ENCODE measurements at places on chromosomes 1 and 21.

DNA sequence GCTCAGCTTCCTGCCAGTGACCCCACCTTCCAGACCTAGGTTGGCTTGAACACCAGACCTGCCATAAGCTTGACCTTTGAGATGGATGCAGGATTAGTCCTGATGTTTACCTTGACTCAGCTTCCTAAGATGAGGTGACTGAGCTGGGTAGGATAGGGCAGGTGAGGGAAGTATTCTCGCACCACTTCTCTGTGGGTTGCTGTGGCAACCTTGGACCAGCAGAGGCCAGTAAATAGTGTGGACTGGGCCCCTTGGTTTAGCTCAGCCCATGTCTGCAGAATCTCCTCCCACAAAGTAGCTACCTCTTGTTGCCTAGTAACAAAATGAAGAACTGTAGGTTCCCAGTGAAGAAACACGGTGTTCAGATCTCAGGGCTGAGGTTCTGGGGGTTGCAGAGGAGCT lies 8.4 kb downstream of the RPS6KA1 start:
- no peak for DNase-seq

DNA sequence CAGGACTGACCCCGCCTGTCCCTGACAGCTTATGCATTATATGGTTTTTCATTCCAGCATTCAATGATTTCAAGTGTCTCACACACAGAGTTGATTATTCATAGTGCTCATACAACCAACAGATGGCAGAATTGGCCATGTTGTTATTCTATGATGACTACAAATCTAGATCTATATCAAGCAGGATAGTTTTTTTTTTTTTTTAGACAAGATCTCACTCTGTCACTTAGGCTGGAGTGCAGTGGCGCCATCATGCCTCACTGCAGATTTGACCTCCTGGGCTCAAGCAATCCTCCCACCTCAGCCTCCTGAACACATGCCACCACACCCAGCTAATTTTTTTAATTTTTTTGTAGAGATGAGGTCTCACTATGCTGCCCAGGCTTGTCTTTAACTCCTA lies 40.1 kb upstream of the LRRC8D start:
- DNase-seq: no peak

DNA sequence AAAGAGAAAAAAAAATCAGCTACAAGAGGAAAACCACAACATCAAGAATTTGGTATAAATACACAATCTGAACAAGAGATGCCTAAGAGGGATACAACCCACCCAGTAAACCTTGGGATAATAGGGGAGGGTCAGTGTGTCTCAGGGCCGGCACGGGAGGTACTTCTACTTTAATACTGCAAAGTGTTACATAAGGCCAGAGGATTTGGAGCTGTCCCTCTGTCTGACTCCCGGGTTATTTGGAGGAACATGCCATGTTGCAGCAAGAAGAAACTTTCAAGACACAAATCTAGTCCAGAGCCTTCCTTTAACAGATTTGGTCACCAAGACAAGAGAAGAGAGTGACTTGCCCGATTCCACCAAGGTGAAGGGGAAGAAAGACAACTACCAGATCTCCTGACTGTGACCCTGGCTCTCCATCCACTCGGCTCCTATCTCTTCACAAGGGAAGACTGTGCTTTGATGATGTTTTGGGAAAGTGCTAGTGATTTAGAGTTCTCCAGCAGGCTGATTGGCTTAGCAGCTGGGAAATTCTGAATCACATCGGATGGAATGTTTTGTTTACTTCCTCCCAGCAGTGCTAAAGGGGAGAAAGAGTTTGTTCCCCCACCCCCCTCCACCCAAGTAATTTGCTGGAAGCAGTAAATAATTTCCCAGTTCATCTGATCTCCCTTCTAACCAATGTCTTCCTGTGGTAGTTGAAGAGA lies 29.3 kb downstream of the SGIP1 start:
- DNase-seq: no peak

DNA sequence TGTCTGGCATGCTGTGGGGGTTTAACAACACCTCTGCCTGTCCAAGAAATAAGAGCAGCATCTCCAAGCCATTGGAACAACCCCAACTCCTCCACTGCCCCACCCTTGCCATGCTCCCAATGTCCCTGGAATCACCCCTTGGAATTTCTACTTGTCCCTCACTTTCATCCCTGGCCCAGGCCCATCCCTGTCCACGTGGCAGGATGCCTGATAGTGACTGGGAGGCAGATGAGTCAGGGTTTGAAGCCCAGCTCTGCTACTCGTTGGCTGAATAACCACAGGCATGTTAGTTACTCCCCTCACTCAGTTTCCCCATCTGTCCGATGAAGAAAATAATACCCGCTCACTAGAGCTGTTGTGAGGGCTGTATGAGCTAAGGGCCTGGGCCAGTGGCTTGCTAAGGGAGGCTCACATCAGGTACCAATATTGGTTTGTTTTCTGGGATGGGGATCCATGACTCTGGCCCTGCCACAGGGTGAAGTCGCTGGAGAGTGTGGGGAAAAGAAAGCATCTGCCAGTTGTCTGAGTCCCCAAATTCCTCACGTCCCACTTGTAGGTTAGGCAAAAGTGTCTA lies 99.4 kb upstream of the TLR5 start:
- DNase-seq: no peak

DNA sequence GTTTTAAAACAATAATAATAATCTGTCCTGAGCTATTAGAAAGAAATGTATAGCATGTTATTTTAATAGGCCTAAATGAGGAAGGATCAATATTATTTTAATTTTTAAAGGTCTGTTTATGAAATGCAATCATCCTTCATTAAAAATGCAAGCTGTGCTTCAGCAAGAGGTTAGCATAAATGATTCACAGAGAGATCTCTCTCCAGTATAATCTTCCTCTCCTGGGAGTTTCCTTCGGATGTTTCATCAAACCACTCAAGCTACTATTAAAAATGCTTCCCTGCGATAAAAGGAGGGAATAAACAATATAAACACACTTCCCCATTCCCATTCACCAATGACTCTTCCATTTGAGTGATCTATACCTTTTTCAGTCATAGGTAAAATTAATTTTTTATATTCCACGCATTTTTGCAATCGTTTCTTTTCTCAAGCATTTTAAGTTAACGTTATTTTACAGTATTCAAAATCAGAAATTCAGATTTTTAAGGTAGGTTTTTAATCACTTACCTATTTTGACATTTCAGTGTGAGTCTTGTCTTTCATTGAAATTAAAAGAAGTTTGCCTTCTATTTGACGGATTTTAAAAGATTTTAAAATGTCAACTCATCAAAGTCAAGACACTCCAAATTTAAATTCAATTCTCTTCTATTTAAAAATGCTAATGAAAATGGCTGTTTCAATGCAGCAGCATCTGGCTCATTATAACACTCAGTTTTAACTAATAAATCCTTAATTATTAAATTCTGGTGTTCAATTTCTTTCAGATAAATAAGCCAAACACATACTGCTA lies 64.3 kb downstream of the RERE start:
- no peak for DNase-seq

DNA sequence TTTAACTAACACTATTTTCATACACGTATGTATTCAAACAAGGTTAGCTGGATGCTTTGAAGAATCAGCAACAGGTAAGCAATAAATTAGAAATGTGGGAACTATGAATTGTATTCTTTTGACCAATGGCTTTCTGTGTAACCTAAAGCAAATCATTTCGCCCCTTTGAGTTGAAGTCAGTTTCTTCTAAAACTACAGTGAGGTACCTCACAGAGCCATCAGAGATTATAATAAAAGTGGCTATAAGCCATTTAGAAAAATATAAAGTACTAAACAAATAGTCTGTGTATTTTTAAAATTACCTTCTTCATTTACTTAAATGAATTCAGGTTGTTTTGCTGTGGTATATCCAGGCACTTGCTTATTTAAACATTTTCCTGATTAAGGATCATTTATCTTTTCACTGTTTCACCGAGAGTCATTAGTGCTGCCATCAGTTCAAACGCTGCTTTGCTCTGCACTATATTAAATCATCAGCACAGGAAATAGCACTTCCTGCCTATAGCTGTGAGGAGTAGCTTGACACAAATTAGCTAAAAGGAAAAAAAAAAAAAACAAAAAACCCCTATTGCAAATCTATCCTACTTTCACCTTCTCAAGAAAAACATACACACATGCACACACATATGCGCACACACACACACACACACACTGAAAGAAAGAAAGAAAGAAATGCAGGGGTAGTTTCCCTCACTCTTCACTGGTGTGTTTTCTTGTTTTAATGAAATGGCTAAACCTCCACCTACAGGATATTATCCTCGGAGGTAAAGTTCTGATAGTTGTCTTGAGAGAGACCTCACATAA lies 39.8 kb upstream of the C1orf105 start:
- no peak for DNase-seq

DNA sequence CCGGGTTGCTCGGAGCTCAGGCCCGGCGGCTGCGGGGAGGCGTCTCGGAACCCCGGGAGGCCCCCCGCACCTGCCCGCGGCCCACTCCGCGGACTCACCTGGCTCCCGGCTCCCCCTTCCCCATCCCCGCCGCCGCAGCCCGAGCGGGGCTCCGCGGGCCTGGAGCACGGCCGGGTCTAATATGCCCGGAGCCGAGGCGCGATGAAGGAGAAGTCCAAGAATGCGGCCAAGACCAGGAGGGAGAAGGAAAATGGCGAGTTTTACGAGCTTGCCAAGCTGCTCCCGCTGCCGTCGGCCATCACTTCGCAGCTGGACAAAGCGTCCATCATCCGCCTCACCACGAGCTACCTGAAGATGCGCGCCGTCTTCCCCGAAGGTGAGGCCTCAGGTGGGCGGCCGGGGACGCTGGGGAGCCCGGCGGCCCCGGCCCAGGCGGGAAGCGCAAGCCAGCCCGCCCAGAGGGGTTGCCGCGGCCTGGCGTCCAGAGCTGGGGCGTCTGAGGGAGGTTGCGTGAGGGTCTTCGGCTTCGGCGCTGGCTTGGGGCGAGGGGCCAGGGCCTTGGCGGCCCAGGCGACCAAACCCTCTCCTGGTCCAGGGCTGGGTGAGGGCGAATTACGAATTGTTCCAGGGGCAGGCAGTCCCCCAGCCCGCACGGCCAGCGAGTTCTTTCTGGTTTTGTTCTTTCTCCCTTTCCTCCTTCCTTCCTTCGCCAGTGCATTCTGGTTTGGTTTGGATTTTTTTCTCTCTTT lies 805 bp downstream of the SIM2 start:
- DNase-seq: no peak

GRCh38 chr1:2628933-2629626 lies 3.7 kb downstream of the MMEL1 start:
- DNase-seq: no peak

Measured in NCI-H1417 treated with DMSO at 0.1 percent for 48 hours (cell line).